ENCODE measurements at places on chromosomes 3 and 15.

DNA sequence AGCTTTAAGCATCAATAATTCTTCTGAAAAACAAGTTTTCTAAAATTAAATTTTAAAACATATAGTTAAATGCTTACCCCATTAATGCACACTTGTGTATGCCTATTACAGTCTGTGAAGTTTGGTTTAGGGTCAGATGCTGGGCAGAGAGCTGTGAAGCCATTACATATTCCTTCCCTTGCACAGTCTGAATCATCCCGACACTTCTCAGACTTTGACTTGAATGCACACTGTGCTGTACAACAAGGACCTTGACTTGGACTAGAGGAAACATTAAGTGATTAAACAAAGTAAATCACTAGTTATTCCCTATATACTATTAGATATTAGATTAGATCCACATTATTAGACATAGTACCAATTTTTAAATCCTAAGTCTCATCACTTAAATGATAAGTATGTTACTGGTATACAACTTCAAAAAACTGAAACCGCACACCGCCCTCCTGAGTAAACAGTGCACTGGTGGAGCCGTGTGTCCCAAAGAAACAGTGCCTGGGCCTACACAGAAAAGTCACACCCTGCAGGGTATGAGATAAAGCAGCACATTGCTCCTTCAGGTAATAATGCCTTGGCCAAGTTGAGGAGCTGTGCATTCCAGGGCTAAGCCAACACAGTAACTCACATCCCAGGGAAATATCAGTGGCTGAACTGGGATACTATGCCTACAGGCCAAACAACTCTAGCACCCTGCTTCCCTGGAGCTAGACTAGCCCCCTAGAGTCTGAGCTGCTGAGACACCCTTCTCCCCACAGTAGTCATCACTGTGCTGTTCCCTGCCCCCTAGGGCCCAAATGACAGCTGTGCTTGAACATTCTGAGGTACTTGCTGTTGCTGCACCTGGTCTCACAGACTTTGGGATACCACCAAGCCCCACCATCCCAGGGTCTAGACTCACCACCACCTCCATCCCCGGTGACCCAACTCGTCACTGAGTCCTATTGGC, 137.5 kb downstream of the ADAM10 start:
- no peak for DNase-seq

DNA sequence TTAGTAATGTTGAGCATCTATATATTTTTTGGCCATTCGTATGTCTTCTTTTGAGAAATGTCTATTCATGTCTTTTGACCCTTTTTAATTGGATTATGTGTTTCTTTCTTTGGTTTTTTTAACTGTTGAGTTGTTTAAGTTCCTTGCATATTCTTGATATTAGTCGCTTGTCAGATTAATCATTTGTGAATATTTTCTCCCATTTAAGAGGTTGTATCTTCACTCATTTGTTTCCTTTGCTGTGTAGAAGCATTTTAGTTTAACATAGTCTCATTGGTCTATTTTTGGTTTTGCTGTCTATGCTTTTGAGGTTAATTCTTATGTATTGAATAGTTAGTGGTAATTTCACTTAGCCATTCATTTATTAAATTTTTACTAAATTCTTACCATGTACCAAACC, 283.8 kb downstream of the ZPLD1 start:
- no peak for DNase-seq

DNA sequence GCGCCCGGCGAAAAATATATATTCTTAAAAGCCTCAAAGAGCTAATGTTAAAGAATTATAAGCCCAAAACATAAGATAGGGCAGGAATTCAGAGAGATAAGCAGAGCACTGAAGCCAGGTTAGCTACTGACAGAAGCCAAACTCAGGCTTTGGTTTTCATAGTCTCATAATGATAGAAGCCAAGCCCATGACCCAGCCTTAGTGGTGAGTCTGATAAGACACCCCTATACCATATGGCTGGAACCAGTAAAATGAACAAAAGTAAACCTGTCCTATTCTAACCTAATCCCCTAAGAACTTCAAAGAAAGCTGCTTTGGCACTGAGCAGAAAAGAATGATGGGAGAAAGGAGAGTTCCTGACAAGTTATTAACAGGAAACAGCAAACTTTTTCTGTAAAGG, 25.9 kb downstream of the MYO9A start:
- DNase-seq: no peak

- DNase-seq: no peak
These were observed 133.2 kb downstream of the SLC25A26 start for GRCh38 chr3:66354001-66354400.

- DNase-seq: no peak
These were observed 965.9 kb upstream of the ROBO1 start for GRCh38 chr3:80733522-80734176.

- DNase-seq: no peak
These were observed 60.2 kb upstream of the ABHD2 start for GRCh38 chr15:89028036-89028435.

DNA sequence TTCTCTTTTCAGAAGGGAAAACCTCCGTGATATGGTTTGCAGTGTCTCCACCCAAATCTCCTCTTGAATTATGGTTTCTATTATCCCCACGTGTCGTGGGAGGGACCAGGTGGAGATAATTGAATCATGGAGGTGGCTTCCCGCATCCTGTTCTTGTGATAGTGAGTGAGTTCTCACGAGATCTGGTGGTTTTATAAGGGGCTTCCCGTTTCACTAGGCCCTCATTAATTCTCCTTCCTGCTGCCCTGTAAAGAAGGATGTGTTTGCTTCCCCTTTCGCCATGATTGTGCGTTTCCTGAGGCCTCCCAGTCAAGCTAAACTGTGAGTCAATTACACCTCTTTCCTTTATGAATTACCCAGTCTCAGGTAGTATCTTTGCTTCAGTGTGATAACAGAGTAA, 692.7 kb upstream of the GRM7 start:
- DNase-seq: no peak

GRCh38 chr15:74378848-74379247, 11.4 kb upstream of the CYP11A1 start:
- no peak for DNase-seq

Data from cortex of kidney (tissue), 1 donor.